AG04449 (cell line): ENCODE measurements at places on chromosomes 16 and 17.

GRCh38 chr16:65684230-65684629 lies 562.4 kb upstream of the CDH11 start:
- no peak for DNase-seq

DNA sequence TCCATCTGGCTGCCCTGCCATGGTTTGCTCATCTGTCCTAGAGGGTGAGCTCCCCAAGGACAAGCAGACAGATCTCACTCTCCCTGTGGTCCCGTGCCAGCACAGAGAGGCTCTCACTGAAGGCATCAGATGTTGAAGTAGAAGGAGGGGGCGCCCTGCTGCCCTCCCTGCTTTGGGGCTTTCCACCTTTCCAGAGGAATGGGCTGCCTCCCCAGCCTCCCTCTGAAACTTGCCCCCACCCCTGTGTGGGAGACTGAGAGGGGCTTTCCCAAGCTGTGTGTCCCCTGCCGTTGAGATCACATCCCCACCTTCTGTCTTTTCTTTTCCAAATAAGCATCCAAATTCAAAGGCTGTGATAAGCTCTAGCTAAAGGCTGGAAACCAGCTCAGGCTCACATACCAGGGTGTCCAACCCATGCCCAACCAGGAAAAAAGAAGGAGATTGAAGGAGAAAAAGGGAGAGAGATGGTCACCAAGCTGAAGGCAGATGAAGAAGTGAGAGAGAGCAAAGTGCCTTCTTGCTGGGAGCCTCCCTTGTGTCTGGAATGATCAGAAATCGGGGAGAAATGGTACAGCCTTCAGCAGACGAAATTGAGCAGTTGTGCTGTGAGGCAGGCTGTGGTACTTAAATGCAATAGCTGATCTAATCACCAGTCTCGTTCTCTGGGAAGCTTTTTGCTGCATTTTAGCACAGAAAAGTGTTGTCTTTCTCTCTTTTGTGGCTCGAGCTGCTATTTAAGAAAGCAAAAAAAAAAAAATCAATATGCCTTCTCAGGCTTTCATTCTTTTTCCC lies 145.9 kb upstream of the LHX1 start:
- no peak for DNase-seq

GRCh38 chr17:44546671-44547606 lies 10.3 kb upstream of the FZD2 start:
- no peak for DNase-seq

DNA sequence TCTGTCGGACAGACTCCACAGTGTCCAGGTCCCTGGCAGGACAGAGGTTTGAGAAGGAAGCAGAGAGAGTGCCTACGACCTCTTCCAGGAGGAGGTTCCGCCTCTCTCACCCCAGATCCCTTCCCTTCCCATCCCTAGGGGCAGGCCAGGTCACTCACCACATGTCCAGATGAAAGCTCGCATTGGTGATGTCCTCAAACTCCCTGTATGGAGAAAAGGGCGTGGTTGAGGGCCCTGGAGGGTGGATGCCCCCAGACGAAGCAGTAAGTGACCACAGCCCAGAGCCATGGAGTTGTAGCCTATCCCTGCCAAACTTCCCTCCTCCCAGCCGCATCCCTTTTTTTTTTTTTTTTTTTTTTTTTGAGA lies 3.4 kb downstream of the UNC13D start:
- DNase-seq, result no peak

DNA sequence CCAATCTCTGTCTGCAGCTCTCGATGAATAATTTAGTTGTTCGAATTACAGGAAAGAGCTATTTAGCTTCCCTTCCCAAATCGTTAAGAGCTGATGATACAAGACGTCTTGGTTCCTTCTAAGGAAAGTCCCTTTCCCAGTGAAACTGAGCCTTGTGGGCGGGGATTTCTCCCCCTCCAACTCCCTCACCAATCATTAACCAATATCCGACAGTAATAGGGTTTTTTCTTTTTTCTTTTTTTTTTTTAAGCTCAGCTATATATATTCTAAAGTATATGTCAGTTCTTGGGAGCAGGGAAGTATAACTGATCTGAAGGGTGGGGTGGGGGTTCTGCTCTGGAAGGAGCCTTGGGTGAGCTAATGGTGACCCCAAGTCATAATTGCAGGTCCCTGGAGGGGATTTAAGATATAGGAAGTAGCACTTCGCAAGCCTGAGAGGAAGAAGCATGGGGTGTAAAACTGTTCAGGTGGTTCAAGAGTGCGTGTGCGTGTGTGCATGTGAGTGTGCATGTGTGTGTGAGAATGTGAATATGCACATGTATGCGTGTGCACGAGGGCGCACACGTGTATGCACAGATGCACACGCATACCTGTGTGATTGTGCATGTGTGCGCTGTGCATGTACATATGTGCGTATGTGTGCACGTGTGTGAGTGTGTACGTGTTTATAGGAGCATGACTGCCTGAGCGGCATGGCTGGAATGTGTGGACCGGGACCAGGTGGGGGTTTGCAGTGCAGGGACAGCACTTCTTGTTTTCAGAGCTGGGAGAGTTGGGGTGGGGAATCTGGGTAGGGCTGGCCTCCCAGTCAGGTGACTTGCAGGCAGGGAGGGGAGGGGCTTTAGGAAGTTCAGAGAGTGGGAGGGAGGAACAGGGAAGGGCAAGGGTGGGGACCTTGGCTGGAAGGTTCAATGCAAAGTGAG lies 42.7 kb downstream of the SOCS3 start:
- no peak for DNase-seq

DNA sequence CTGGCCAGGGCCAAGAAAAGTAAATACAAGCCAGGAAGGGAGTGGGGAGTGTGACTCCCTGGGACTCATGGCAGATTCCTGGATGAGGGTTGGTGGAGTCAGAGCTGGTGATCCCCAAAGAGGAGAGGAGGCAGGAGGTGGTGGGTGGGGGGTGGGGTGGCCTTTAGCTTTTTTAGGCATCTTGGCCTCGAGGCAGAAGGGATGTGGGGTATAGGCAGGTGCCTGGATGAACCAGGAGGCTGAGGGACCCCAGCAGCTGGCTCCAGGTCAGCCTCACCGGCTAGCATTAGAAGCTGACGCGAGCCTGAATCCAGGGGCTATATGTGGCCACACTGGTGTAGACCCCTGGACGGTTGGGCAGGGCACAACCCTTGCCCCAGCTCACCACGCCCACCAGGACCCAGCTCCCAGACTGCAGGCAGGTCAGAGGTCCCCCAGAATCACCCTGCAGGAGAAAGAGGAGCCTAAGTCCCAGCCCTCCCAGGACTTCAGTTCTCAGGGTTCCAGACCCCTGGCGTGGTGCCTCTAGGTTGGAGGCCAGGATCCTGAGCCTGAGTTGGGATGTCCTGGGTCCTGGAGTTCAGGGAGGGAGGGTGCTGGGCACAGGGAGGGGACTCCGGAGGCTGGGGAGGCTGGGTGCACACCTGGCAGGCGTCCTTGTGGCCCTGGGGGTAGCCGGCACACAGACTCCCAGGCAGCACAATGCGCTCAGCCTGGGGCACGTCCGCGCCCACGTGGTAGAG lies 2.8 kb downstream of the PRSS33 start:
- no peak for DNase-seq

DNA sequence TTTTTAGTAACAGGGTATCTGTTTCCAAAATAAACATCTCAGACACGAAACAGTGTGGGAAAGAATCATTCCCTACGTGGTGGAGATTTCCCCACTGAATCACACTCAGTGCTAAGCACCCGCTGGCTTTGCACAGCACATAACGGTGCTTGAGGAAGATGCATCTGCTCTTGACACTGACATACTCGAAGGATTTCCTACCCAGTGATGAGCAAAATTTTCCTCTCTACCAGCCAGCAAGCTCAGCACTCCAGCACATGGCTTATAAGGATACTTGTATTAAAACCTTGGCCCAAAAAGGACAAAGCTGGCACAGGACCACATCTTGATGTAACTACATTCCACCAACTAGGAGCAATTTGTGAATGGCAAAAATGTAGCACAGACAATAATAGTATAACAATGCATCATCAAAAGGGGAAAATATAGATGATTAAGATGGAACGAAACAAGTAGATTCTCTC lies 59.0 kb downstream of the ANKFY1 start:
- DNase-seq, result peak; percentile 99
